Stimulated activated CD4-positive, alpha-beta T cell treated with anti-CD3 and anti-CD28 coated beads, TNF-alpha, amount 100 ng/mL, for 48 hours (primary cell): ENCODE measurements at places on chromosomes 7 and 10.

GRCh38 chr7:77887567-77887966 lies 89.0 kb downstream of the PHTF2 start:
- no peak for DNase-seq

DNA sequence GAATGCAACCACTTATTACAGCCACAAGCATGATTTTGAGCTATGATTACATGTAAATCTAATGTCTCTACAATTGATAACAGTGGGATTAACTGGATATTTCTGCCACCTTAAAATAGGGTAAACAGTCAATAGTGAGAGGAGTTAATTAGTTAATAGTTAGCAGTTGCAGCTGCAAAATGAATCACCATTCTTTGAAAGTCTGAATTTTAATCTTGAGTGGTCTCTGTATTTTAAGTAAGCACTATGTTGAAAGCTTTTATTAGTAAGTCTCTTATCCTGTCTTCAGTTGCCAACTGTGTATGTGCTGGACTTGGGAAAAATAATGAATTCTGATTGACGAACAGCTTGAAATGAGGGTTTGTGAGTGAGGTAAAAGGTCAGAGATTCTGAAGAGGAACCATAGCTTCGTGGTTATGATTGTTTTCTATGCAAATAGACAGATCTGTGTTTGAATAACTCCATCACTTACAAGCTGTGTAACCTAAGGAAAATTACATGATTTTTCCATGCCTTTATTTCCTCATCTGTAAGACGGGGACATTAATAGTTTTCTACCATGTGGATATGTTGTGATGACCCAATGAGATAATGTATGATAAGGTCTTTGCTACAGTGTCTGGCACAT lies 75.2 kb downstream of the RNLS start:
- DNase-seq: no peak

- DNase-seq: no peak
These were observed 295.2 kb downstream of the GATA3 start for GRCh38 chr10:8349610-8350249.

DNA sequence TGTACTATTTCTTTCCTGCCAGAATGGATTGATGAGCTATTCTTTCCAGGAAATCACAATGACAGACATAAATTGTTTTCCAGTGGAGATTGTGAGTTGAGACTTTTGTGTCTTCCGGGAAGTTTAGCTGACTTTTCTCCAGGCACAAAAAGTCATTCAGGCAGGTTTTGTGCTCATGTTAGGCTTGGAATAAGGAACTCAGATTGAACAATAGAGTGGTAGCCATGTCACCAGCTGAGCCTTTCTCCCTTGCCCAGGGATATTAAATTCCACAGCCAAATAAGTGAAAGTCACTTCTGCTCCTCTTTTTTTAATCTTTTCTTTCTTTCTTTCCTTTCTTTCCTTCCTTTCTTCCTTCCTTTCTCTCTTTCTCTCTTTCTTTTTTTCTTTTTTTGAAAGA lies 559.6 kb downstream of the GALNT17 start:
- DNase-seq: no peak

DNA sequence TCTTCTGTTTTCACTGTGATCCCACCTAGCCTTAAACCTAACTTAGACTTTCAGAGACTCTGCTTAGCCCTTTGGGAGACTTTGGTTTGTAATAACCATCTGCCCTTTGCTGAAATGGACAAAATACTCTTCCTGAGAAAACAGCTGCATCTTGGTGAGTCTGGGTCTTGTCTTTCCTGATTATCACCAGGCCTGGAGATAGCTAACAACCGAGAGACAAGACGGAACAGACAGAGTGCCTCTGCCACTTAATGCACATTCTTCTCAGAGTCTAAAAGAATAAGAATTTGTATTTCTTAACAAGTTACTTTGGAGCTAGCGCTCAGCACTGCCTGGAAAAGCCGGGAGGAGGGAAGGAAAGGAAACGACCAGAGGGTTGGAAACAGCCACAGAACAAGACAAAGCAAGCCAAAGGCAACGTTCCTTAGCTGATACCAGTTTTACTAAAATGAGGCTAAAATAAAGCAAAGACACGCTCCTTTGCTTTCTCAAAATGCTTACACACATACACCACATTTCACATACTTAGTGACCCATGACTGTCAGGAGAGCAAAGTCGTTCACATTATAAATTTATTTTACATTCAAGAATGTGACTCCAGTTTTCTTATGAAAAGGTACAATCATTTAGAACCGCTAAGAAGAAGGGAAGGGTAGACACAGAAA lies 70.3 kb upstream of the DGKI start:
- DNase-seq: no peak
